ENCODE measurements at places on chromosomes 4 and X.

GRCh38 chr4:73847526-73848182, 5.4 kb upstream of the PF4V1 start:
- no peak for DNase-seq

DNA sequence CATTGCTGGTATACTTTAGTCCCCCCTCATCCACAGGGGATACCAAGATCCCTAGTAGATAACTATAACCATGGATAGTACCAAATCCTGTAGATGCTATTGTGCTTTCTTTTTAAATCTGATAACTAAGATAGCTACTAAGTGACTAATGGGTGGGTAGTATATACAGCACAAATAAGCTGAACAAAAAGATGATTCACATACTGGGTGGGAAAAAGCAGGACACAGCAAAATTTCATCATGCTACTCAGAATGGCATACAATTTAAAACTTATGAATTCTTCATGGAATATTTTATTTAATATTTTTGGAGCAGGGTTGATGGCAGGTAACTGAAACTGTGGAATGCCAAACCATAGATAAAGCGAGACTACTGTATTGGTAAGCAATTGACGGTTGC, 161.6 kb downstream of the IL15 start:
- no peak for DNase-seq

- DNase-seq: no peak
Measured at GRCh38 chr4:173697840-173698239, 167.8 kb upstream of the HAND2 start.

- no peak for DNase-seq
Measured at GRCh38 chrX:73215246-73215645, 595 bp upstream of the NAP1L2 start.

DNA sequence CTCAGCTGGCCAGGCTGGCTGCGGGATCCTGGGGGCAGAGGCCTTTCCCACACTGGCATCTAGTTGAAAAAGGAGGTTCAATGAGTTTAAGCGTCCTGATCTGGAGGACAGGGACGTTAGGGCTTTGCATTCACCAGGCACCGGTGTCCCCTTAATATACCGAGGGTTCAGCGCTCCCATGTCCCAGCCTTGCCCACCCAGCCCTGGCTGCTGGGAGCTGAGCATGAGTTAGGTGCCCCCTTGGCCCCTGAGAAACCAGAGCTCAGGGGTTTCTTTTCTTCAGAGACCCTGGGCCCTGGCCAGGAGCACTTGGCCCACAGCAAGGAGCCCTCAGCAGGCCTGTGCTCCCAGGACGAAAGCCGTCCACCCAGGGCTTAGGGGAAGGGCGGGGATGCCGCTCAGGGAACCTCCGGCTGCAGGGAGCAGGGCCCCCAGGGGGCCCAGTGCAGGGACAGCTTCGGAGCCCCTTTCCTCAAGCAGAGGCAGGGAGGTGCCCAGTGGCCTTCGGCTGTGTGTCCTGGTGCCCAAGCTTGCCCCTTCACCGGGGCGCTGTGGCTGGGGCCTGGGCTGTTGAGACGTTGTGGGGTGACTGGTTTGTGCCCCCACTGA, 20.9 kb upstream of the DUSP9 start:
- DNase-seq: no peak

DNA sequence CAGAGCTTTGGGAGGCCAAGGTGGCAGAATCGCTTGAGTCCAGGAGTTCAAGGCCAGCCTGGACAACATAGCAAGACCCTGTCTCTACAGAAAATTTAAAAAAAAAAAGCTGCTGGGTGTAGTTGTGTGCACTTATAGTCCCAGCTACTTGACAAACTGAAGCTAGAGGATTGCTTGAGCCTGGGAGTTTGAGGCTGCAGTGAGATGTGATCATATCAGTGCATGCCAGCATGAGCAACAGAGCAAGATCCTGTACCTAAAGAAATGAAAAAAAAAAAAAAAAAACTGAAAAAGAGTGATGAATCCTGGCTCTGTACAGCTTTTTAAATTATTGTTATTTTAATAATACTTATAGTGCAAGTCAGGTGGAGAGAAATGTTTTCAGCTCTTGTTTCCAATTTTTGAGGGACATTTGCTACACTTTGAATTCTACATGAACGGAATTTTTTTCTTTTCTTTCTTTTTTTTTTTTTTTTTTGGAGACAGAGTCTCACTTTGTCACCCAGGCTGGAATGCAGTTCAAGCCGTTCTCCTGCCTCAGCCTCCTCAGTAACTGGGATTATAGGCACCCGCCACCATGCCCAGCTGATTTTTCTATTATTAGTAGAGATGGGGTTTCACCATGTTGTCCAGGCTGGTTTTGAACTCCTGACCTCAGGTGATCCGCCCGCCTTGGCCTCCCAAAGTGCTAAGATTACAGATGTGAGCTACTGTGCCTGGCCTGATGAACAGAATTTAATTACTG, 215.6 kb downstream of the FSTL5 start:
- no peak for DNase-seq

- no peak for DNase-seq
Measured at GRCh38 chr4:38665551-38666411, 1.8 kb downstream of the KLF3 start.

DNA sequence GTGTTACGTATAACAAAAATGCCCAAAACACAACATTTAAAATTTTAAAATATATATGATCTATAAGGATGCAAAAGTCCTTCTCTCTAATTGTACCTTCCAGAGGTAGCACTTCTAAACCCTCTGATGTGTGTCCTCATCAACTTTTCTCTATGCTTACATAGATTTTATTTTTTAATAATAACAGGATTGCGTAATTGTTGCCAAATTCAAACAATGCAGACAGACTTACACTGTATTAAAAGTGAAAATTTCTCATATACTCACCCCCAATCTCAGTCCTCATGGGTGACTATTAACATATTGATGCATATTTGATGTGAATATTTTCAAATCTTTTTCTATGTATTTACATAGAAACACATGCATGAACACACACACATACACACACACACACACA, 144.0 kb downstream of the RBMX2 start:
- DNase-seq: no peak

DNA sequence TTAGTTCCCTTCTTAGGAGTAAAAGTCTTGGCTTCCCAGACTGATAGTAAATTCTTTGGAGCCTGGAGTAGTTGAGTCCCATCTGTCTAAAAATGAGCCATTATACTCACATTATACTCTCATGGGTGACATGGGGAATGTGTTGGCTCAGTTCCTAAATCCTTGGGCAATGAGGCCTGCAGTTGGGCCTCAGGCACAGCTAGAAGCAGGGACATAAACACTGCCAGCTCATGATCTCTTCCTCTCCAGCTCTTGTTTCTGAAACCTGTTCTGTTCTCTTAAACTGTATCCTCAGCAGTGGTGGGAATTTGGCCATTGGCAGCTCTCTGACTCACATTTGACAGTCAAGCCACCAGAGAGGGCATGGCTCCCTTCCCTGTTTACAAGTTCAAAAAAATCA, 212.5 kb downstream of the SPATA18 start:
- DNase-seq: no peak

GRCh38 chr4:74692972-74693371, 101.4 kb downstream of the BTC start:
- DNase-seq: no peak

DNA sequence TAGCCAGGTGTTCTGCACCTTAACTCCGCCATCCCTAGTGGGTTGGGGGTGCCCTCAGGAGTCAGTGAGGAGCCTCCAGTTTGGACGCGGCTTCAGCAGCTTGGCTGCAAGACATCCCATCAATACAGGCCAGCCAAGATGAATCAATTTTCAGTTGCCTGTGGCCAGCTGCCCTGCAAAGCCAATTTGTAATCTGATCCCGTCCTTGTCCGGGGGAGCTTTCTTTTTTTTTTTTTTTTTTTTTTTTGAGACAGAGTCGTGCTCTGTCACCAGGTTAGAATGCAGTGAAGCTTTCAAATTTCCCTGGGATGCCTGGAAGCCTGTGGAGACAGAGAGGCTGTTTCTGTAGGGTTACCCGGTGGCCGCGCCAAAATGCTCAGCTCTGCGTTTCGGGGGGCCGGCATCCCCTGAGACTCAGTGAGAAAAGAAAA, 192.5 kb downstream of the ASMT start:
- no peak for DNase-seq

DNA sequence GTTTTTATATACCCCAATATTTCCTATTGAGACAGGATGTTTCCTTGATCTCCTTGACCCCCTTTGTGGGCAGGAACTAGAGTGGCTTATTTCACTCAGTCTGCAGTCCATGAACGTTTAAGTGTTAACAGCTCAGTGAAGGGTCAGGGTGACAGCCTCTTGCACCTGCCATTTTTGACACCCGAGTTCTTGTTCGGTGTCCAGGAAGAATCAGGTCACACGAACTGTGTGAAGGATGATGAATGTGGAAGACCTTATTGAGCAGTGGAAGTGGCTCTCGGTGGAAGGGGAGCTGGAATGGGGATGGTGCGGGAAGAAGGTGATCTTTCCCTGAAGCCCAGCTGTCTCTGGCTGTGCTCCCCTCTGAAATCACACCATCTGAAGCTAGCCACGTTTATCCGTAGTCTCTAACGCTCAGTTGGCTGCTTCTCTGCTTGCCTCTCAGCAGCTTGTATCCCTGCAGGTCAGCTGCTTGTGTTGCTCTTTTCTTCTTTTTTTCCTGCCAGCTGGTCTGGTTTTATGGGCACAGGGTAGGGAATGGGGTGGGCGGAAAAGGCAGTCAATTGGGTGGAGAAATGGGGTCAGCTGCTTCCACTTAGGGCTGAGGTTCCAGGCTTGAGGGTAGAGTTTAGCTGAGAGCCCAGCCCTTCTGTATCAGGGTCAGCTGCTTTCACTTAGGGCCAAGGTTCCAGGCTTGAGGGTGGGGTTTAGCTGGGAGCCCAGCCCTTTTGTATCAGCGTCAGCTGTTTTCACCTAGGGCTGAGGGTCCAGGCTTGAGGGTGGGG, 29.0 kb upstream of the CCNG2 start:
- no peak for DNase-seq

- DNase-seq: no peak
Measured at GRCh38 chr4:45931154-45931553, 192.7 kb downstream of the GABRG1 start.

DNA sequence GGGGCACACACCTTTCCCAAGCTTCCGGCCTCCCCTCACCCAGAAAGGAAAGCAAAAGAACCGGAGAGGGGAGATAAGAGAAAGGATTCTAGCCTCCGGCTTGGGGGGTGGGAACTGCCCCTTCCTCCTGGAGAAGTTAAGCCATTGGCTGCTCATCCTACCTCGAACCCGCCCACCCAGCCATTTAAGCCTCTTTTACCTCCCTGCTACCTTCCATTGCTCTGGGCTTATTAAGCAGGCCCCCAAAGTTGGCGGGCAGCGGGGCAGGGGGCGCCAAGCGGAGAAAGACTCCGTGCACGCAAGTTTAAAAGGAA, 2.3 kb downstream of the MAML3 start:
- peak; percentile 95 for DNase-seq

GRCh38 chrX:96687776-96688175, 3.1 kb downstream of the DIAPH2 start:
- DNase-seq: no peak

DNA sequence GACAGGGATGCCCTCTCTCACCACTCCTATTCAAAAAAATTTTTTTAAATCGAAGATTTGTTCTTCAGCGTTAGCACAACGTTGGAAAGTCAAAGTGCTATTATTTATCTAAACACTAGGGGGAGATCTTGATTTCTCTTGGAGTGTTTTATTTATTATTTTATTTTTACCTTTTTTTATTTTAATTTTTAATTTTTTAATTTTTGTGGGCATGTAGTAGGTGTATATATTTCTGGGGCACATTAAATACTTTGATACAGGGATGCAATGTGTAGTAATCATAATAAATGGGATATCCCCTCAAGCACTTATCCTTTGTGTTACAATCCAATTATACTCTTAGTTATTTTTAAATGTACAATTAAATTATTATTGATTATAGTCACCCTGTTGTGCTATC, 37.4 kb upstream of the SLC10A4 start:
- DNase-seq: no peak

GRCh38 chrX:45765281-45765680, 564.6 kb upstream of the DIPK2B start:
- DNase-seq: no peak

DNA sequence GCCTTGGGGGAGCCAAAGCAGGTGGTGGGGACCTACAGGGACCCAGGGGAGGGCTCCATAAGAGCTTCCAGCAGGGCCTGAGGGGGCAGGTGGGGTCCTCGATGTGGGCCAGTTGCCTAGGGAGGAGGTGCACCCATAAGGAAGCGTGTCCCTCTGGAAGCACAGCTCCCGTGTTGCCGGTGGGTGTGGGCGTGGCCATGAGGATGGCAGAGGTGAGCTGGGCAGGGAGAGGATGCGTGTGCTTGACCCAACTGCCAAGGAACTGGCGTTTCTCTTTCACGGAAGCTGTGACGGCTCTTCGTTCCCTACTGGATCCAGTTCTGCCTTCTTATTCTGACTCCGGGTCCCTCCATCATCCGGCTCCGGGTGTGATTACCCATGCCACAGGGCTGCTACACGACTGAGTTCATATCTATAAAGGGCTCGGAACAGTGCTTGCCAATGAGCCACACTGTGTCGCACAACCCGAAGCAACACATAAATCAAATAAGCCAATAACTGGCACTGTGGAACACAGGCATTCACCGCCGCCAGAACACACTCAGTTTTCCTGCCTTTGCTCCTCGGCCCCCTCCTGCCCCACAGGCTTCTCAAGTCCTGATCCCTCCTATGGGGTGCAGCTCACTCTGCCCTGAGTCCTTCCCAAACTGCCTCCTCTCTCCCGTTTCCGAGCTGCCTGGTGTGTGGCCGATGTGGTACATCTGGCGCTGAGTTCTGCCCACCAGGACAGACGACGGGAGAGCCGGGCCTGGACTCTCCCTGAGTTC, 35.5 kb downstream of the RNF212 start:
- no peak for DNase-seq

GRCh38 chr4:180578175-180578574, 1665.0 kb upstream of the TENM3 start:
- DNase-seq: no peak

DNA sequence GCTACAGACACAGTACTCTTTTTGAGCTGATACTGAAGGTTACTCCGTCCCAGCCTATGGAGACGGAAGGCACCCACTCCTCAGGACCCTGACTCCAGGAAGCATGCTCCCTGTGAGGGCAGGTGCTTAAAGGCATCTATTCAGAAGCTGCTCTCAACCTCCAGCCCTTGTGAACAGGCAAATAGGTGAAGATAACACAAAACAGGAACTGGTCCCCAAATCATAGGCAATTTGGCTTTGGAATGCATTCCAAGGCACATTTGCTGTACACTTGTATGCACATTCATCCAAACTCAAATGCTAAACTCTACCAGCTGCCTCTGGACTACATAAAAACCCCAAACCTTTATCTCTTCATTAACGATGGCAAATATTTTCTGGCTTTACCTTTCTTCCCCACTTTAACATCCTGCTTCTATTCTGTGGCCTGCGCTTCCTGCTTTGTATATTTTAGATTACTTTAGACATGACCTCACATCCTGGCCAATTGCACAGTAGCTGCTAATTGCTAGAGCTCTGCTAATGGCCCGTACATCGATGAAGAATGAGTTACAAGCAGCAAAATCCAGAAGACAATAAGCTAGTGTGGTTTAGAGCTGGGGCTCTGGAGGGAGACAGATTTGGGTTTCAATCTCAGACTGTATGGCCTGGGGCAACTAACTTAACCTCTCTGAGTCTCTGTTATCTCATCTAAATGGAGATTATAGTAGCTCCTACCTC, 3.2 kb downstream of the SEL1L3 start:
- DNase-seq: no peak

GRCh38 chr4:38987491-38987890, 44.7 kb downstream of the TMEM156 start:
- no peak for DNase-seq

GRCh38 chrX:133090236-133090809, 6.6 kb downstream of the USP26 start:
- DNase-seq: no peak
